ENCODE measurements at places on chromosomes 11 and 22. TPM values are rescaled to one million over a fixed set of nuclear protein-coding genes. Genes with fewer than 3 reads are reported as not detected.

GRCh38 chr22:48145738-48146137 is 1383.3 kb downstream of the TBC1D22A start:
- DNase-seq, result no peak
- no peak overlapping the region for H3K4me3 ChIP-seq
- H3K36me3 ChIP-seq, result no peaks in the 10 kb centered on the region
- H3K27me3 ChIP-seq, result peaks cover 14% of the 10 kb centered on the region

GRCh38 chr11:22520521-22520920 is 105.1 kb downstream of the FANCF start:
- no peaks in the 10 kb centered on the region for H3K27me3 ChIP-seq
- H3K4me1 ChIP-seq, result no peaks in the 10 kb centered on the region
- H3K4me3 ChIP-seq, result no peak overlapping the region
- no peak for DNase-seq
- no peaks in the 10 kb centered on the region for H3K36me3 ChIP-seq

DNA sequence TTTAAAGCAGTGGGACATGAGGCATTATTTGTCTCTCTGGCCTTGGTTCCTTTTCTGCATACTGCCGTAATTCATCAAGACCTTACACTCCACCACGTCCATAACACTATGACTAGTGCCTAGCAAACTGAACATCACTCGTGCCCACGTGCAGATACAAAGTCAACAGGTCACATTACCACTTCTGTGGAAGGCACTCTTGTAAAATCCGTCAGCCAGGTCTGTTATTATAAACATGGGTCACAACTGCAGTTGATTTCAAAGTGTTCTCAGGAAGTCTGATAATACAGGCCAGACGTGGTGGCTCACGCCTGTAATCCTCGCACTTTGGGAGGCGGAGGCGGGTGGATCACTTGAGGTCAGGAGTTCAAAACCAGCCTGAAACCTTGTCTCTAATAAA is 14.1 kb downstream of the VSIG10L2 start:
- no peak for DNase-seq
- no peaks in the 10 kb centered on the region for H3K27me3 ChIP-seq
- no peak overlapping the region for H3K4me3 ChIP-seq
- no peaks in the 10 kb centered on the region for H3K36me3 ChIP-seq

DNA sequence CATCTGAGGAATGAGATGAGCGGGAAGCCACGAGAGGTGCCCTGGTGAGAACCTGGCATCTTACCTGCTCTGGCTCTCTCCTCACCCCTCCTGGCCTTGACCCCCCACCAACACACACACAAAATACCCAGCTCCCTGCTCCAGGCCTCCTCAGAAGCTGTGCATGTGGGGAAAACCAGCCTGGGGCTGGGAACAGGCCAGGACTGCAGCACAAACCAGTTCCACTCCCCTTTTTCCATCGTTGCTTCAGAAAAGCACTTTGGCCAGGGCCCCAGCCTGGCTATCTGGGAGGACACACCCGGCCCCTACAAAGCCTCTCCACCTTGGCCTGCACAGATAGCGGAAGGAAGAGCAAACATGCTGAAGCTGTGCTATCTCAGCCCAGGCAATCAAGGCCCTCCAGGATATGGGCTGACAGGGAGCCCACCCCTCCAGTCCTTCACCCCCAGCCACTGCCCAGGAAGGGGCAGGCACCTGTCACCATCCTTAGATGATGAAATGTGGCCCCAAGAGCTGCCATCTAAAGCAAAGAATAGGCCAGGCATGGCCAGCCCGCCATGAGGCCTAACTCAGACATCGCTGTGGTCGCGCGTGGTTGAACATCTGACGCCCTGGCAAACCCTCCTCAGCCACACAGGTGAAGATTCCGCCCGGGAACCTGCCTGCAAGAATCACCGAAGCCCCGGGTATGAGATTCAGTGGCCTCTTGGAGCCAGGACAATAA is 35.4 kb downstream of the PISD start:
- H3K27ac ChIP-seq, result peak overlapping the region; percentile 39
- no peak overlapping the region for H3K4me3 ChIP-seq
- peaks cover 6% of the 10 kb centered on the region for H3K36me3 ChIP-seq
- no peak for DNase-seq

DNA sequence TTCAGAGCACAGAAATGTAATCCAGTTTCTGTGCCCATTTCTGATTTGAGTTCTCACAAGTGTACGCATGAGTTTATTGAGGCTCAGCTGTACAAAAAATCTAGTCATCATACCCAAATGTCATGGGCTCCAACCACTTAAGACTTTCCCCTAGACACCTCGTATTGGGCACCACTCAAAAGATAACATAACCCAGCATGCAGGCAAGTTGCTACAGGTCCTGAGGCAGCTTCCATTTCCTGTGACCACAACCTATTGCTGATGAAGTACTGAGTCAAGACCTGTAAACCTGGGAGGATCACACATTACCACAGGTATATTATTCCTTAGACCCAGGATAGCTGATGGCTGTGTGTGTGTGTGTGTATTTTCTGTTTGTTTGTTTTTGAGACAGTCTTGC is 95.2 kb downstream of the MRTFA start:
- H3K27me3 ChIP-seq, result no peaks in the 10 kb centered on the region
- H3K4me3 ChIP-seq, result no peak overlapping the region
- H3K36me3 ChIP-seq, result peaks cover 3% of the 10 kb centered on the region
- peaks cover 15% of the 10 kb centered on the region for H3K4me1 ChIP-seq
- DNase-seq, result peak; percentile 33

DNA sequence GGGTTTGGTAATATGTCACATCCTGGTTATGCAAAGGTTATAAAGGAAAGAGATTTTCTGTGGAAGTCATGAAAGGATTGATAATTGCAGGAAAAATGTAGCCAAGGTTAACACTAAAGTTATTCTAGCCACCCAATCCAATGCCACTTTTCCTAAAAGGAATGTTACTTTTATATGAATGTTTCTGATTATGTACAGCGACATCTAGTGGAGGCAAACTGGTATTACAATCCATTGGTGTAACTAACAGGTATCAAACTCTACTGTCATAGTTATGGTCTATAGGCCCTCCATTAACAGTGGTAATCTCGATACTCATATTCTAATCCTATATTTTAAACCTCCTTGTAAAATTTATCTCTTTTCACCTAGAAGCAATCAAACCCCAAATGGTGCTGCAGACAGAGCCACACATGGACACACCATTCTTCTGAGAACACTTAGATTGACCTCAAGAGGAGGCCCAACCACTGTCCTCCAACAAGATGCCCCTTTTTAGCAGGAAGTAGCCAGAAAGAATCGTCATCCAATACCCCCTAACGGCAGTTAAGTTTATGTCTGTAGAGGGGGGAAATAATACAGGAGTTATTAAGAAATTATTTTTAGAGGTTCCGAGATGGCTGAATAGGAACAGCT is 74.9 kb upstream of the RAG2 start:
- no peaks in the 10 kb centered on the region for H3K4me1 ChIP-seq
- peaks cover 3% of the 10 kb centered on the region for H3K27me3 ChIP-seq
- DNase-seq, result peak; percentile 26
- H3K27ac ChIP-seq, result no peak overlapping the region
- no peak overlapping the region for H3K4me3 ChIP-seq
- no peaks in the 10 kb centered on the region for H3K36me3 ChIP-seq

Gene GPR83
- not detected for total RNA-seq

Gene LAYN
- 11.1 TPM for total RNA-seq

Gene KLHL35
- 0.26 TPM for total RNA-seq
